ENCODE measurements at places on chromosomes 5 and 9.

- DNase-seq, result no peak
Measured at GRCh38 chr5:135690466-135690865, 111.7 kb upstream of the CXCL14 start.

DNA sequence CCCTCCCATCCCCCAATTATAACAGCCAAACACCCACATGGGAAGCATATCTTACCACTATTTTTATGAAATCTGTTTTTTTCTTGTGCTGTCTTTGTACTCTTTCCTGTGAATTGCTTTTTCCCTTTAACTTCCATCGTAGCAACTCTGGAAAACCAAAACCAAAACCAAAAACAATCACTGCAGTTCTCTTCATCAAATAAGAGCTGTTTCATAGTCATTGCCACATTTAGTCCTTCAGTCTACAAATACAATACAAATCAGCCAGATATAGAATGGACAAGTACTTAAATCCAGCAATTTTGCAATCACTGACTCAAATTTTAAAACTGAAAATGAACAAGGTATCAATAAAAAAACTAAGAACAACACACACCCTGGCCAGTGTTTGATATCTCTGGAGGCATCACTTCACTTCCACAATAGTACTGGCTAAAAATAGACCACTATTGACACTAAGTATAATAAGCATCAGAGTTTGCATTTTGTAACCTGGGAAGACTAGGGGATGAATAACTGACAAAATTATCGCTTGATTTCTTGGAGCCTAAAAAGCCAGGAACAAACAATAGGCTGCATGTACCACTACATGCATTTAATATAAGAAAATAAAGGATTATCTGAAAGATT, 5.4 kb downstream of the PUM3 start:
- no peak for DNase-seq

- no peak for DNase-seq
Measured at GRCh38 chr5:172648755-172649154, 7.7 kb downstream of the NEURL1B start.

DNA sequence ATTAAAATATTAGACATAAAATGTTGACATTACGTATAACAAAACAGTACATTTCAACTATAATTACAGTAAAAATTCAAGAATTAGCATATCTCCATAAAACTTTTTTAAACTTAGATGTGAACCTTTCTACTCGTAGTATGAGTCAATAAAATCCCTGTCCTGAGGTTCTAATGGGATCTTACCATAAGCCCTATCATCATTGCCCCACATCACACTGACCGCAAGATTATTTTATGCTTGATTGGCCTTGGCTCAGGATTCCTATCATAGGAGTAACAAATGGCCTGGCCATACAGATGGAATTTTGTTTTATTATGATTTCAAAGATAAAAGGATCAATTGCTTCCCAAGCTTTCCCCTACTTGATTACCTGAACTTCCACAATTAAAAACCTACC, 238.3 kb downstream of the MEF2C start:
- no peak for DNase-seq

- no peak for DNase-seq
Measured at GRCh38 chr9:134224127-134224526, 59.8 kb upstream of the RNU6ATAC start.

- DNase-seq, result no peak
Measured at GRCh38 chr9:14312719-14313377, 1.1 kb downstream of the NFIB start.

- DNase-seq, result no peak
Measured at GRCh38 chr9:127548352-127548881, 63.7 kb upstream of the STXBP1 start.

GRCh38 chr9:37243588-37244345, 123.4 kb downstream of the ZCCHC7 start:
- DNase-seq, result no peak

- no peak for DNase-seq
Measured at GRCh38 chr9:109872901-109873300, 92.9 kb downstream of the PALM2AKAP2 start.

DNA sequence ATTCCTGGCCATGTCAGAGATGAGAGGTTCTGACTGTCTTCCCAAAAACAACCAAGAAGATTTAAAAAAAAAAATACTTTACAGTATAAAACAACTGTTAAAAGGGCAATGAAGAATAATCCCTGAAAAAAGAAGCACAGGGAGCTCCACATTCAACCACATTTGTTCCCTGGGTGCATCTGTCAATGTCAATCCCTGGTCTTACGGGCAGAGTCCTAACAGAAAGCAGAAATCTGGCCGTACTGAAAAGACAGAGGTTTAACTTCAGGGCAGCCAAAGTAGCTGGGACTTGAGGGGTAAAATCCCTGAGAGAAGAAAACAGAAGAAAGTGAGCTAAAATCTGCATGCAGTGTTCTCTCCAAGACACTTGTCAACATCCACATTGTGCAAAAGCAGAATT, 76.6 kb downstream of the RICTOR start:
- no peak for DNase-seq

- no peak for DNase-seq
Measured at GRCh38 chr5:4700871-4701270, 439.3 kb upstream of the ADAMTS16 start.

DNA sequence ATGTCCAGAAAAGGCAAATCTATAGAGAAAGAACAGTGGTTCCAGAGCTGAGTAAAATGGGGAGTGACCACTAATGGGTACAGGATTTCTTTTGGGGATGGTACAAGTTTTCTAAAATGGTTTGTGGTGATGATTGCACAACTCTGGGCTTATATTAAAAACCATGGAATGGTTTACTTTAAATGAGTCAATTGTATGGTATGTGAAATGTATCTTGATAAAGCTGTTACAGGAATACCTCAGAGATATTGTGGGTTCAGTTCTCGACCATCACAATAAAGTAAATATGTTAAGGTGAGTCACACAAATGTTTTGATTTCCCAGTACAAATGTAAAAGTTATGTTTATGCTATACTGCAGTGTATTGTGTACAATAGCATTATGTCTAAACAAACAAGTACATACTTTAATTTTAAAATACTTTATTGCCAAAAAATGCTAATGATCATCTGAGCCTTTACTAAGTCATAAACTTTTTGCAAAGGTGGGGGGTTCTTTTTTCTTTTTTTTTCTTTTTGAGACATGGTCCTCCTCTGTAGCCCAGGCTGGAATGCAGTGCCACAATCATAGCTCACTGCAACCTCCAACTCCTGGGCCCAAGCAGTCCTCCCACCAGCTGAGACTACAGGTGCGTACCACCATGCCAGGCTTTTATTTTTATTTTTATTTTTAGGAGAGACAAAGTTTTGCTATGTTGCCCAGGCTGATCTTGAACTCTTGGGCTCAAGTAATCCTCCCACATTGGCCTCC, 65.9 kb downstream of the SHOC1 start:
- DNase-seq, result no peak

DNA sequence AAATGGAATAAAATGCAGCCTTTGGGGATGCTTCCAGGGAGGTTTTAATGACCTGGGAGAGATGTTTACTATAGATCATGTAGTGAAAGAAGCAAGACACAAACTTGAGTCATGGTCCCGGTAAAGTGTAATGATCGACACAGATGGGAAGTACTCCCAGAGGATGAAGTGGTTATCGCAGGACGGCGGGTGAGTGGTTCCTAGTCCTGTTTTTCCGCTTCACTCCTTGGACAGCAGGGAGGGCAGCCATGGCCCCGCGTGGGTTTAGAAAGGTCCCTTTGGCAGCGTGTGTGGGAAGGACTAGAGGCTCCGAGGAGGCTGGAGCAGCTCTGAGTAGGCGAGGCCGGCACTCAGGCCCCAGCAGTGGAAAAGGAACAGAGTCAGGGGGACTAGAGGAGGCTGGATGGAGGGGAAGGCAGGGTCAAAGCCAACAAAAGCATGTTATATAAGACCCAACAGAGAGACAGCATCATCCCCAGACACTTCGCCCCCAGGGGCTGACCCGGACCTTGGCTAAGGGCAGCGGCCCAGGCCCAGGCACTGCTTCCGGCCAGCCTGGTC, 49.2 kb upstream of the STXBP1 start:
- DNase-seq, result no peak

GRCh38 chr9:9182431-9182830, 1382.9 kb upstream of the DMAC1 start:
- DNase-seq, result no peak

DNA sequence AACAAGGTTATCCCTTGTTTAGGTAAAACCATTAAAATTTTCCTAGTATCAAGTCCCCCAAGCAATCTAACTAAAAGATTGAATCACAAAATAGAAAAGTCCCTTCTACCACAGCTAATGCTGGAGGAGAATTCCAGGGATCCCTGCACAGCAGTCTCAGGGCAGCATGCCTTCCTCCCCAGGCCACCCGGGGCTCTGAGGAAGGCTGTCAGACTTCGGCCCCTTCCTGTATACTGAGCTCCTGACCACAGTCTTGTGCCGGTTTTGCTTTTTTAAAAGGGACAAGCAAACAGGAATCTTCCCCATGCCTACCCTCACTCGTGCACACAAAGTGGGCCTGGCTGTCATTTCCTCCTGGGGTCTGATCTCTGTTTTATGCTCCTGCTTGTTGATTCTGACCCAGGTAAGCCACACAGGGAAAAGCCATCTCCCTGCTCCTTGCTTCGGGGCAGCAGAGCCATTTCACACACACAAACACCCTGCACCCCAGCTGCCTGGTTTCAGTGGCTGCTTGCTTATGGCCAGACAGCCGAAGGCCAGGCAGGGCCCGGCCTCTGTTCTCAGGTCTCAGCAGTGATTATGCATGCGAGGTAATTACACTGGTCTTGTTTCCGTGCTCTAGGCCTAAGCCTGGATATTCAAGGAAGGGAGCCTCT, 211.9 kb downstream of the NXNL2 start:
- no peak for DNase-seq

DNA sequence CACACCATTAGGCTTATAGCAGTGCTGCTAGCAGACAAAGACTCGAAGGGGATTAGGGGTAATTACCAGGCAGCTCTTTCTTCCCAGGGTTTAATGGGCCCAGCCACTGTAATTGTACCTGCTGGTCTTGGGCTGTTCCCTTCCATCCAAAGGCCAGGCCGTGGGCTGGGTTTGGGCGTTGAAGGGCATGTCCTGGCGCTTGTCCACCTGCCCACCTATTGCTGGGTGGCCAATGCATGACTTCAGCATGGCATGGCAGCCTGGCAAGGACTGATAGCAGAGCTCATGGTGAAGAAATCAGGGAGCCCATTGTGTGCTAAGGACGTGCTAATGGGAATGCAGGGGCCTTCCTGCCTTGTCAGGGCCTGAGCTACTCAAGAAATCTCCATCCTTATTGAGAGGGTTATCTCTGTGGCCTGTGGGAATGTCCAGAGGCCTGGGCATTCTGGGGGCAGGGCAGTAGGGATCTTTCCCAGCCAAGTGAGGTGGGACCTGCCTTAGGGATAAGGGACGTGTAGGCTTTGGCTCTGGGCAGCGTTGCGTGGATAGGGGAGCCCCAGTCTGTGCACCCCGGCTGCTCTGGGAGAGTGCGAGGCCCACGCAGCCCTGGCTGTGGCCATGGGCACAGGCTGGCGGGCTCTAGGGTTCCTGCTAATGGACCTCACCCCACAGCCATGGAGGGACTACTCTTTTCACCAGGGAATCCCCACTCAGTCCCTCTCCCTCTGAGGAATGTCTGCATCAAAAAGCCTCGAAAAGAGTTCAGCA, 116.1 kb upstream of the PITX1 start:
- DNase-seq, result no peak

- no peak for DNase-seq
Measured at GRCh38 chr9:36040271-36040925, 3.7 kb downstream of the RECK start.

GRCh38 chr9:123497830-123498229, 141.8 kb downstream of the CRB2 start:
- DNase-seq, result no peak

DNA sequence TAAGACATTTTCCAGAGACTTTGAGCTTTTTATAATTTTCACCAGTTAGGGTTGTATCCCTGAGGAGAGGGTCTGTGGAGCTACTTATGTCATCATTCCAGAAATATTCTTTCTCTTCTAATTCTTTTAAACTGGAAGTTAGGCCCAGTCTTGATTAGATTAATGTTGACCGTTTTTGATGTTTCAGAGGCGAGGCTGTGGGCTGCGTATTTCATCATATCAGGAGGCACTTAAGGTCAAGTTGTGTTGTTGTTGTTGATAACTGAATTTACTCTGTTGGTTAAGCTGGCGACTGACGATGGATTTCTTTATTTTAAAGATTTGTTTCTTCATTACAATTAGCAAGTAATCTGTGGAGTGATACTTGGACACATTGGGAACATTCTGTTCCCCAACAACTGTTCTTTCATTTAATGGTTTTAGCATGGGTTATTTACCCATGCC, 20.1 kb downstream of the IPO11 start:
- no peak for DNase-seq

DNA sequence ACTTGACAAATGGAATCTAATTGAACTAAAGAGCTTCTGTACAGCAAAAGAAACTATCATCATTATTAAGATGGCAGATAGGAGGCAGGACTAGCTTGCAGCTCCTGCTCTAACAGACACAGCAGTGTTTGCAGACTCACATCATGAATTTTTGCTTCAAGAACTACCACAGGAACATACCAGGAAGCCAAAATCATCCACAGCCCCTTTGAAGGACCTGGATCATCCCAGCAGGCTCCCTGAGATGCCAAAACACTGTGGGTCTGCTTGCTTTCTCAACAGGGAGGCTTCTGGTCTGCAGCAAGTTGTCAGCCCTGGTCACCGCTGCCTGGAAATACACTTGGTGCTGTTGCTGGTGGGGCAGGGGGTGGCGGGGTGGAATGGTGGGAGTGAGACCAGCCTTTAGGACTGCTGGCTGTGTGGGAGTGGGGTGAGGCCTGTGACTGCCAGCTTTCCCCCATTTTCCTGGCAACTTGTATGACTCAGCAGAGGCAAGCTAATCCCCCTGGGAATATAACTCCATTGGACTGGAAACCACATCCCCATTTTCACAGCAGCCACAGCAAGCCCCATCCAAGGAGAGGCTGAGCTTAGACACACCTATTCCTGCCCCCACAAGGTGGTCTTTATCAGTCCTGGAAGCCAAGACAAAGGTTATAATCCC, 533.8 kb upstream of the CYLC2 start:
- no peak for DNase-seq

DNA sequence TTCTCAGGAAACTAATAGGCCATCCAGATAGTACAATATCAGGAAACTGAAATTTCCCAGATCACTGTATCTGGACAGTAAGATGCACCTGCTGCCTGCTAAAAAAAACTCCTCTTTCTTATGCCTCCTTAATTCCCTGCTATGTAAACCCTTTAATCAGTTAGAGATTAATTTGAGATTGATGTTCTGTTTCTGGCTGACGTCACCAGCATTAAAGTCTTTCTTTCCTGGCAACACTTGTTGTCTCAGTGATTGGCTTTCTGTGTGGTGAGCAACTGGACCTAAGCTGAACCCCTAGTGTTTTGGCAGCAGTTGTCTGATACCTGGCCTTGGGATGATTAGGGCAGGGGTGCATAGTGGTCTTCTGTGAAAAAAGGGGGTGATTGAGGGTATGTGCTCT, 175.8 kb downstream of the TENT4A start:
- DNase-seq, result no peak

Data from stimulated activated CD8-positive, alpha-beta memory T cell treated with anti-CD3 and anti-CD28 coated beads, Interleukin-4, amount 100 ng/mL, for 1 hour (primary cell).